ENCODE measurements at places on chromosomes 13 and 19.

DNA sequence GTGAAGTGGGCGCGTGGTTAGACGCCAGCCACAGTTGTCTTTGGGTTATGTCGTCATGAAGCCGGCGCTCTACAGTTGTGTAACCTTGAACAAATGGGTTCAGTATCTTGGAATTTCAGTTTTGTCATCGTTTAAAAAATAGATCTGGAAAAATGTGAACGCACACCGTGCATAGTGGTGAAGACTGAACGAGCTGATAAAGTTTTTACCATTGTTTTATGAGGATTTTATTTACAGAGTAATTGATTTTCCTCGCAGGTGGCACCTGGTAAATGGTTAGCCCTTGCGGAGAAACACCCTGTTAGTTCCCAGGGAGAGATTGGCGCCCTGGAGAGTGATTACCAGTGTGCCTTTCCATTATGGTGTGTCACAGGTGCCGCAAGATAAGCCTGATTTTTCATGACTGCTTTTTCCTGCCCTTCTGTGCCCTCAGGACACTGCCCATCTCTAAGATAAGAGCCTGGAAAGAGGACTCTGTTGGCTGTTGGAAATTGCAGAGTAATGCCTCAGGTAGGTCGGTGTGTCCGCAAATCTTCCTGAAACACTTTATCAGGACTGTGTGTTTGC is 577 bp downstream of the ZNF181 start:
- DNase-seq: peak; percentile 38

DNA sequence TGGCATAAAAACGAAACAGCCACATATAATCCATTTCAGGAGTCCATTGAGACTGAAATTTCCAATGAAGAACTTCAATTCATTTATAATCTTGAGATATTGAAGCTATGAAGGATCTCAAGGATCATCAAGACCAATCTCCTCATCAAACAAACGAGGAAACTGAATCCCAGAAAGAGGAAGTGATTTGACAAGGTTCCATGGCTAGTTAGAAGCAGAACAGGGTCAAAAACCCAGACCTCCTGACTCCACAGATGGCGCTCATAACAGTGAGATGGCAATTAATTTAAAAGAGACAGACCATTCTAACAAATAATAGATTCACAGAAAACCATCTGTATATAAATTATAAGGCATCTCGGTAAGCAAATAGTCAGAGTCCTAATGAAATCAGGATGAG is 229.7 kb downstream of the KCTD12 start:
- DNase-seq: no peak

DNA sequence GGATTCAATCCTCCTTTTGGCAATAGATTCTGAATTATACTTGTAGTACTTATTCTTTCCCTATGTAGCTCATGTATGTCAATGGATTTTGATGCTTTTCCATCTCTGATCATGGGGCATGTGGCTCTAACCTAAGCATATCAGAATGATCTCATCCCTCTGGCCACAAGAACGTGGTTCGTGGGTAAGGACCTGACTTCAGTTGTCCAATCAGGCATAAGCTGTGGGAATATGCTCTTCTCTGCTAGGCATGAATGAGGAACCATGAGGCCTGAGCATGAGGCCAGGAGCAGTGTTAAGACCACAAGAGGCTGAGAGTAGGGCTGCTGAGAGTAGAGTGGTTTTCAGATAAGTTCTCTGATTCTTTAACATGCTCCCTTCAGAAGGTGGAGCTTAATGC is 292.4 kb upstream of the TSHZ3 start:
- DNase-seq: no peak

GRCh38 chr19:21569494-21569865 is 64.1 kb downstream of the ZNF429 start:
- no peak for DNase-seq

GRCh38 chr19:37905946-37906868 is at the start of gene WDR87:
Gene WDR87, minus strand, starts transcription at chr19:37906594. Its CDS starts 8,355 bp downstream, at chr19:37898239.
- DNase-seq: peak; percentile 35

- no peak for DNase-seq
Measured at GRCh38 chr13:31011193-31011860, 78.9 kb downstream of the TEX26 start.

GRCh38 chr19:29665826-29666577 is 741 bp downstream of the PLEKHF1 start:
- no peak for DNase-seq

GRCh38 chr13:113836768-113837559 is 26.9 kb downstream of the GAS6 start:
- no peak for DNase-seq

- DNase-seq: no peak
Measured at GRCh38 chr13:21033856-21034602, 27.4 kb downstream of the LATS2 start.

- no peak for DNase-seq
Measured at GRCh38 chr13:109345433-109345941, 440.9 kb downstream of the IRS2 start.

GRCh38 chr19:5206751-5207075 is 133.9 kb downstream of the PTPRS start:
- no peak for DNase-seq

GRCh38 chr13:49444524-49445395 is 686 bp downstream of the SETDB2 start:
- DNase-seq: no peak

DNA sequence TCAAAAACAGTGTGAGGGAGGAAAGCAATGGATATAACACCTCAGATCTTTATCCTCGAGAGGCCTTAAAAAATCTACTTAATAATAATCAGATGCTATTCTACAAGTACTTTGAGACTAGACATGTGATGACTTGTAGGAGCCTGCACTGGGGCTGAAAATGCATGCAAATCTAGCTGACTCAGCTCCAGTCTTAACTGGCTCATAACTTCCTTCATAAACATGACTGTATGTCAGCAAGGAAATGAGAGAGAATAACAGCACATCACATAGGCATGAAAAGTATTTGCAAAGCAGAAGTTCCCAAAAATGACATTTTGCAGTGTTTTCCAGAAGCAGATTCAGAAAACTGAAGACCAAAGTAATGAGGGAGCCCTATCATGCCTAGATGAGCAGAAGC is 38.1 kb downstream of the PSG5 start:
- DNase-seq: no peak

DNA sequence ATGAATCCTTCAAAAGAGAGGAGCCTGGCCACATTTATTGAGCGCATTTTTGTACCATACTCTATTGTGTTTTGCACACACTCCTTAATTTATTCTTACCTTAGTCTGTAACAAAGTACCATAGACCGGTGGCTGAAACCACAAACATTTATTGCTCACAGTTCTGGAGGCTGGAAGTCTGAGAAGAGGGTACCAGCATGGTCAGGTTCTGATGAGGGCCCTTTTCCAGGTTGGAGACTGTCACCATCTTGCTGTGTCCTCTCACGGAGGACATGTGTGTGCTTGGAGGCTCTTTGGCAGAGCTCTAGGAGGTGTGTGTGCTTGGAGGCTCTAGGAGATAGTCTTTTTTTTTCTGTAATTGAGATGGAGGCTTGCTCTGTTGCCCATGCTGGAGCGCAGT is 2.1 kb downstream of the ZNF331 start:
- DNase-seq: no peak

DNA sequence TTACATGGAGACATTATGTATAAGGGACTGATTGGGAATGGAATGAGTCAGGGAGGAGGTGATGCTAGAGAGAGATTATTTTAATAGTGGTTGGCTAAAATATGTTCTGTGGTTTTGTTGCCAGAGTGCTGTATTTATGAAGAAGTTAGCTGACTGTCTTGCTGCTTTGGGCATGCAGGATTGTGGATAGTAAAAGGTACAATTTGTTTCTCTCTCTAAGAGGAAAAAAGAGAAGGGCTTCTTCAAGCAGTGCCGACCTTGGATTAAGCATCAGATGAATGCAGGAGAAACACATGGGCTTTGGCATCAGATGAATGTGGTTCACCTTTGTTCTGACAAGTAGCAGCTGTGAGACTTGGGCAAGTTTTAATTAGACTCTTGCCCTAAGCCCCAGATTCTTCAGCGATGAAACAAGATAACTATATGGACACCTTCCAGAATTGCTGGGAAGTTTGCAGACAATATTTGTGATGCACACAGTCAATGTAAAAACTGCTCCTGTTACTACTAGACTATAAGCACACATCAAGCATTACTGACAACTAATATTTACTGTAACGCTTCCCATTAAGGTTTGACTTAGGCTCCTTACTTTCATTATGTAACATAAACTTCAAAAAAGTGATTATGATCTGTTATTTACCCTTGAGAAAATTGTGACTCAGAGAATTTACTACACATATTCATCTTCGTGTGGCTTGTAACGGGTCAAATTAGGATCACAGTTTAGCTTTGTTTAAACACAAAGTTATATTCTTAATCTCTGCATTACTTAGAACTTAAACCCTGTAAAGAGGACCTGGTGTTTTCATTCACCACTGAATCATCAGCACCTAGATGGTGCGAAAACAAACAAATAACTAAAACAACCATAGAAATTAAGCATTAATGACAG is 824.0 kb downstream of the PCDH9 start:
- no peak for DNase-seq

- no peak for DNase-seq
Measured at GRCh38 chr19:1252221-1252820, 3.9 kb downstream of the MIDN start.

- no peak for DNase-seq
Measured at GRCh38 chr19:6279620-6279930, 200 bp downstream of the MLLT1 start.

- DNase-seq: no peak
Measured at GRCh38 chr13:109755997-109756396, 30.4 kb downstream of the IRS2 start.

DNA sequence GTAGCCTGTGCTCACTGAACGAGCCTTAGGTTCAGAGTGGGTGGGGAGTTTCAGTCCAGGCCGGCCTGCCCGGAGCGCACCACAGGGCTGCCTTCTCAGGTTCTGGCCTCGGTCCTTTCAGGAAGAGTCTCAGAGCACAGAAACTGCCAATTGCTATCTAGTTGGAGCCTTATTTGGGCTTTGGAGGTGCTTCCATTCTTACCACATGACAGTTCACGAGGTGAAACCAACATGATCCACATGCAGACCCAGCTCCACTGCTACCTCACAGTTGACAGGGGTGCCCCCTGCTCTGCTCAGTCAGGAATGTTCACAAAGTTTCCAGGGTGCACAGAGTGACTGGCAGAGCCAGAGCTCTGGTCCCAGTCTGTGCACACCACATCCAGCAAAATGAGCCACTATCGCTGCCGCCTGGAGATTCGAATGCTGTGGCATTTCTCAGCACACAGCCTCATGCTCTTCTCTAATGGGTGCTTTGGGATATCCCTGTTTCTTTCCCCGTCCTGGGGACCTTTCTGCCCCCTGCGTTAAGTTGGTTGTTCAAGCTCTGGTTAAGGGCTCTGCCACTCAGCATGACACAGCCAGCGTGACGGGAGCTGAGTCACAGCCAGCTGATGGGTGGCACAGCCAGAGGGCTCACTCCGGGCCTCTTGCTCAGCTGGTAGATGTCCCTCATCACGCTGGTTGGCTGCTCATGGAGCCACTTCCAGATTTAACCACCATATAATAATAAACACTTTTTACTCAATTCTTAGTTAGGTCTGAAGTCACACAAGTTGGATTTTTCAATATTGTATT is 7.5 kb upstream of the SACS start:
- no peak for DNase-seq

GRCh38 chr13:74080762-74081161 is 53.4 kb downstream of the KLF12 start:
- DNase-seq: no peak

DNA sequence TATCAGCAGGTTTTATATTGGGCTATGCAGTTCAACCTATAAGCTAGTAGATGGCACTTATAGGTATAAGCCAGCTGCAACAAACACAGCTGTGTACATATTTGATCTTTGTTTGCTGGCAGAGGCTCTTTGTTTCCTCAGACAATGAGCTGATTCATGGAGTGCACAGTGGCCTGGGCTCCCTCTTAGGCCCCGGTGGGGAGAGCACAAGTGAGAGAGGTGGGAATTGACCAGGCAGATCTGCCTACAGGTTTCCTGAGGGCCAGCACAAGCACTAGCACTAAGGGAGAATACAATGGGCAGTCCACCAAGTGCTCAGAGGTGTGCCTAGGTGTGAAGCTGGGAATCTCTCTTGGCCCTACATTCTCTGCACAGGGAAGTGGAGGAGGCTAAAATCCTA is 1390.7 kb downstream of the SLITRK5 start:
- DNase-seq: no peak

DNA sequence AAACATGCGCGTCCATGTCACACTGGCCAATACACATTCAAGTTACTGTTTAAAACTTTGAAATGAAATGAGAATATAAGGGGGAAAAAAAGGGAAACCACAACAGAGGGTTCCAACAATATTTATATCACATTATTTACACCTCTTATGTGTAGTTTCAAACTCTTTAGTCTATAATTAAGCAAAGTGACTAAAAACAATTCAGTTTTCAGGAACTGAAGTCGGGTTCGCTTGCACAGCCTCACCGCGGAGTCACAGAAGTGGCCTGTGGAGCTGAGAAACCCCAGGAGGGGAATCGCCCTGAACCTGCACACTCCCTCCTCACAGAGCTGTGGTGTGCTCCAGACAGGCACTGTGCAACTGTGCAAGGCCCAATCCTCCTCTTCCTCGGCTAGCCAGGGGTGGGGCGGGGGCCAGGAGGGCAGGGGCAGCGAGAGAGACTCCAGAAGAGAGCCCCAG is 75.9 kb downstream of the STK24 start:
- no peak for DNase-seq
